HCT116 (cell line): ENCODE measurements at places on chromosomes 2 and 18. TPM values are rescaled to one million over a fixed set of nuclear protein-coding genes. Genes with fewer than 3 reads are reported as not detected.

The CROCC2 gene
- total RNA-seq: not detected

The ACVR1C gene
- total RNA-seq: 1.2 TPM

- DNase-seq: no peak
Observed at GRCh38 chr18:74544898-74545297, 10.6 kb downstream of the CNDP1 start.

- DNase-seq: no peak
Observed at GRCh38 chr2:212998626-212999359, 152.6 kb downstream of the IKZF2 start.

The MBP gene
- 34.9 TPM for total RNA-seq

The PLGLB1 gene
- 1.3 TPM for total RNA-seq

- DNase-seq: no peak
Observed at GRCh38 chr2:121189011-121189410, 96.0 kb downstream of the TFCP2L1 start.

- no peak for DNase-seq
Observed at GRCh38 chr2:101476605-101477208, 1.8 kb upstream of the RFX8 start.

The ABCB11 gene
- total RNA-seq: 0.12 TPM

DNA sequence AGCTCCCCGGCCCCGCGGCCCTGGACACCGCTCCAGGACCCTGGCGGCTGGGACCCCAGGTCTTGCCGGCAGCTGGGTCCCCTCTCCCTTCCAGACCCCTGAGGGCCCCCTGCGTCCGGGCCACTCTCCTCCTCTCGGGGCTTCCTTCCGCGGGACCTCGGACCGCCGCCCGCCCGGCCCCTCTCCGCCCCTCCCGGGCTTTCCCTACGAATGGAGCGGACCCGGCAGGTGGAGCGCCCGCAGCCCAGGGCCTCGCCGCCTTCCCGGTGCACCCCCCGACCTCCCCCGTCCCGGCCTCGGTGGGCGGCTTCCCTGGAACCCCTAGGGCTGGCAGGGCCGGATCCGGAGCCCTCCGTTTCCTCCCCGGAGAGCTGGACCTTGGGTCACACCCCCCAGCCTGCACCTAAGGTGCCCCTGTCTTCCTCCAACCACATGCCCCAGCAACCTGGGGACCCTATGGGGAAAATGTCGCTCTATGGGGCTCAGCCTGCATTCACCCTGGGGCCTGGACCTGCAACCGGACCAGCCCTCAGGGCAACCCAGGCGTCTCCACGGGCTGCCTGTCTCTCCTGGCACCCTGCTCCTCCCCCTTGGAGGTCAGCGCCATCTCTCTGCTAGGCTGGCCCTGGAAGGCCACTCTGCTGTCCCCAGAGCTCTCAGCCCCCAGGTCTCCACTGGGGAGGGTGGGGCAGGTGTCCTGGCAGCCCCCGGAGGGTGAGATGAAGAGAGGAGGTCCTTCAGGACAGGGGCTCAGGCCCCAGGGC lies 730 bp downstream of the B3GNT7 start:
- DNase-seq: no peak

GRCh38 chr2:113741091-113741490 lies 15.4 kb downstream of the SLC35F5 start:
- DNase-seq: no peak

The PTH2R gene
- 0.12 TPM for total RNA-seq

The PID1 gene
- total RNA-seq: 0.15 TPM

The C1QL2 gene
- not detected for total RNA-seq

- no peak for DNase-seq
Observed at GRCh38 chr2:20594957-20595356, 55.9 kb downstream of the HS1BP3 start.

- DNase-seq: no peak
Observed at GRCh38 chr2:227430639-227431038, 41.3 kb upstream of the AGFG1 start.

The FEV gene
- not detected for total RNA-seq

GRCh38 chr2:223945755-223946154 lies 620 bp upstream of the WDFY1 start:
- no peak for DNase-seq

The DNPEP gene
- total RNA-seq: 80.1 TPM

DNA sequence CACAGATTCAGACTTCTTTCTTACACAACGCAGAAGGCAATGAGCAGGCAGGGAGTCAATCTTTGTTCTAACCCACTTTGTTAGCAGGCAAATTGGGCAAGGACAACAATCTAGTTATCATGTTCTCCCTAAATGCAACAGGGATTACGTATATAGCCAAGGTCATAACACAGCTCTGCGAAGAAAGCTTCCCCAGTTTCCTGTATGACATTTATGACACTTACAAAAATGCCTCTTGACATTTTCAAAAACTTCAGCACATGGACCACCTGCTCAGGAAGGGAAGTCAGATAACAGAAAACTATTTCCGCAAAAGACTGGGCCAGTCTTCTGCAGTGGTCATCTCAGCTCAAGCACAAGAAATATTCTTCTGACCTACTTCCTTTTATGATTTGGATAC lies 106.1 kb downstream of the IRS1 start:
- no peak for DNase-seq

The RAB6C gene
- not detected for total RNA-seq

The CHRNG gene
- total RNA-seq: not detected
